T1000 (cell line): ENCODE measurements at places on chromosomes 13 and 19.

GRCh38 chr19:47726467-47726866 lies 13.2 kb downstream of the EHD2 start:
- no peak for DNase-seq

- DNase-seq, result no peak
These were observed 766.1 kb upstream of the GPC6 start for GRCh38 chr13:92460479-92460878.

- no peak for DNase-seq
These were observed 83.8 kb downstream of the RNASEH2B start for GRCh38 chr13:50993371-50993770.

GRCh38 chr13:102040812-102041211 lies 361.0 kb downstream of the FGF14 start:
- no peak for DNase-seq

- DNase-seq, result no peak
These were observed 1.5 kb downstream of the HS6ST3 start for GRCh38 chr13:96091164-96092117.

- no peak for DNase-seq
These were observed 540 bp upstream of the USE1 start for GRCh38 chr19:17214508-17215126.

DNA sequence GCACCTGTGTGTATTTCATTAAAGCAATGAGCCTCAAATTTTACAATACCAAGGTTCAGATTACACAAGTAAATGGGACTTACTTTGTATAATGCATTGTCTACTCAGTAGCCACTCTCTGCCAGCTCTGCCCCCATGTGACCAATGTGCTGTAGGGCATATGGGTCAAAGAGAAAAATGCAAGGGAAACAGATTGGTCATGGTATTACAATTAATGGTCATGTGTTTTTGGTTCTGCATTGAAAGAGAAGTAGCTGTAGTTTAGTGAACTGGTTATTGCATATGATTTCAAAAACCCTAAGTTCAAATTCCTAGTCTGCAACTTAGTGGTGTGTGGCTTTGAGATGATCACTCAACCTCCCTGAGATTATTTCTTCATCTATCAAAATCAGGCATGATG lies 545.4 kb downstream of the SUCLA2 start:
- DNase-seq, result no peak

- DNase-seq, result no peak
These were observed 842 bp downstream of the SIGLEC9 start for GRCh38 chr19:51125421-51126075.

- no peak for DNase-seq
These were observed 648.3 kb upstream of the SPRY2 start for GRCh38 chr13:80989241-80989640.

DNA sequence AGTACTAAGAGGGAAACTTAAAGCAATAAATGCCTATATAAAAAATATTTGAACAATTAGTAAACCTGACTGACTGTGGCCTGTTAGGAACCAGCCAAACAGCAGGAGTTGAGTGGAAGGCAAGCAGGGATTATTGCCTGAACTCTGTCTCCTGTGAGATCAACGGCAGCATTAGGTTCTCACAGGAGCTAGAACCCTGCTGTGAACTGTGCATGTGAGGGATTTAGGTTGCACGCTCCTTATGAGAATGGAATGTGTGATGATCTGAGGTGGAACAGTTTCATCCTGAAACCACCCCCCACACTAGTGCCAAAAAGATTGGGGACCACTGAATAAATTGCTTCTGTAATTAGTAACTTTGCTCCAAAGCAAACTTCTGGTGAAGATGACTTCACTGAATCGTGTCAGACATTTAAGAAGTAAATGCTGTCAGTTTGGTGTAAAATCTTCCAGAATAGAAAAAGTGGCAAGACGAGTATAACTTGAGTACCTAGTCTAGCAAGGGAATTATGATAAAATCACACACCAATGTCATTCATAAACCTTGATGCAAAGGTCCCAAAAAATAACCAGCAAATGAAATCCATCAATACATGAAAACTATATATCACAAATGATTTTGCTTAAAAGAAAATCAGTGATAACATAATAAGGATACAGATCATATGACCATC lies 53.8 kb downstream of the SLC6A16 start:
- no peak for DNase-seq

GRCh38 chr13:84946192-84946591 lies 853.0 kb downstream of the SLITRK6 start:
- no peak for DNase-seq

GRCh38 chr19:8866344-8866743 lies 34.2 kb downstream of the MBD3L1 start:
- no peak for DNase-seq

DNA sequence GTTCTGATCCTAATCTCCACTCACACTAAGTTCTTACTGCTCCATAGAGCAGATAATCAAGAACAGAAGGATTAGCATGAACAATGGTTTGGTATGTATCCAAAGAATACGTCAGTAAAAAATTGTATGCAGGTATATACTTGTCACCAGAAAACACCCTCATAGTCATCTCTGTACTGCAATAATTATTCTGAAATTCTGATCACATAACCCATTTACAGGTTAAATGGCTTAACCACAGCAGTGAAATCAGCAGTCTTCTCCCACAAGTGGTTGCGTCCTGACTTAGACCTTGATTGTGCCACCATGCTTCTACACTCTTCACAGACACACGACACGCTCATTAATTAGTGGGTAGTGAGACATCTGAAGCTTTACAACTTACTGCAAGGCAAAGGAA lies 50.9 kb downstream of the LNX2 start:
- DNase-seq, result no peak

GRCh38 chr19:50492303-50493052 lies 15.8 kb upstream of the GARIN5A start:
- no peak for DNase-seq

DNA sequence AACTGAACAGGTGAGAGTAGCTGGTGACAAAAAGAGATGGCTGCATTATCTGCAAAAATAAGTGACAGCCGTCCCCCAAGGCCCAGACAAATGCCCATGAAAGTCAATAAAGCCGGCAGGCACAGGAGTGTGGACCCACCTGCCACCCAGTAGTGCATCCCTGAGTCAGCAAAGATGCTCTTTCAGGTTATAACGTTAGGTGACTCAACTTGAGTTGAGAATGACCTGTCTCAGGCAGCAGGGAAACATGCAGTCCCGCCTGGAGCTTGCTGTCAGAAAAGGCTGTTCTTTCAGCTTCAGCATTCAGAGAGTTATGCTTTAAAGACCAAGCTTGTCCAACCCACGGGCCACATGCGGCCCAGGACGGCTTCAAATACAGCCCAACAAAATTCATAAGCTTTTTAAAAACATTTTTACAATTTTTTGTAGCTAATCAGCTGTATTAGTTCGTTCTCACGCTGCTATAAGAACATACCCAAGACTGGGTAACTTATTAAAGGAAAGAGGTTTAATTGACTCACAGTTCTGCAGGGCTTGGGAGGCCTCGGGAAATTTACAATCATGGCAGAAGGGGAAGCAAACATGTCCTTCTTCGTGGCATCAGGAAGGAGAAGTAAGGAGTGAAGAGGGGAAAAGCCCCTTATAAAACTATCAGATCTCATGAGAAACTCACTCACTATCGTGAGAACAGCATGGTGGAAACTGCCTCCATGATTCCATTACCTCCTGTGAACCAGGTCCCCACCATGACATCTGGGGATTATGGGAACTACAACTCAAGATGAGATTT lies 110.4 kb downstream of the RAB20 start:
- DNase-seq, result no peak

DNA sequence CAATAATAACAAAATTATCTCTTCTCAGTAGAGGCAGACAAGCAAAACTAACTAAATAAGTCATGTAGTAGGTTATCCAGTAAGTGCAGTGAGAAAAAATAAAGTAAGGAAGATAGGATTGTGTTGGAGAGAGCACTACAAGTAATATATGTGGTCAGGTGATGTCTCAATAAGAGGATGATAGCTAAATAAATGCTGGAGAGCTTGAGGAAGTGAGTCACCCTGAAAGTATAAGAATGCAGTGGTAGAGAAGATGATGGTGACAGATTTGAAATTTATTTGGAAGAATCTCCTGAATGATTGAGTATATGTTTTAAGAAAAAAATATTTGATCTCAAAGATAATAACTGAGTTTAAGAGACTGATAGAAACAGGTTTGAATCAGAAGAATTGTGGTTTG lies 152.2 kb upstream of the PRR20A start:
- DNase-seq, result no peak

GRCh38 chr13:63311587-63311986 lies 1895.9 kb upstream of the PCDH20 start:
- no peak for DNase-seq

DNA sequence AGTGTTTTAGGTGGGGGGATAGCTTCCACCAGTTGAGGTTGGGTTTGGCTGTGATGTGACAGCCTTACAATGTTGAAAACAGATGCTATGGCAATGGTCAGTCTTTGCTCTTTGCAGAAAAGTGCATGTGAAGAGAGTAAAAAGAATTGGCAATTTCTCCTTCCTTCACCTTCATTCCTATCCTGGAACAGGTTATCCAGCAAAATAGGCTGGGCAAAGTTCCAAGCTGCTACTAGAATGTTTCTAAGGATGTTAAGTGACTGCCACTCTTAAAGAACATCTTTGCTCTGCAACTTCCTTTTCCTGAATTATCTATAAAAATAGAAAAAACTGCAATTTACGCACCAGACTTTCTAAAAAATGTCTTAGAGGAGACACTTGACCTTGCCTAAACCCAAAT lies 50.1 kb upstream of the MYCBP2 start:
- DNase-seq, result no peak

- no peak for DNase-seq
These were observed 61.3 kb downstream of the CELF5 start for GRCh38 chr19:3285647-3286176.

GRCh38 chr19:6161271-6161850 lies 25.9 kb downstream of the ACSBG2 start:
- DNase-seq, result no peak

- DNase-seq, result no peak
These were observed 22.0 kb upstream of the LRRC4B start for GRCh38 chr19:50590191-50590590.

GRCh38 chr13:24894972-24895300 lies 131.0 kb downstream of the RNF17 start:
- DNase-seq, result no peak

DNA sequence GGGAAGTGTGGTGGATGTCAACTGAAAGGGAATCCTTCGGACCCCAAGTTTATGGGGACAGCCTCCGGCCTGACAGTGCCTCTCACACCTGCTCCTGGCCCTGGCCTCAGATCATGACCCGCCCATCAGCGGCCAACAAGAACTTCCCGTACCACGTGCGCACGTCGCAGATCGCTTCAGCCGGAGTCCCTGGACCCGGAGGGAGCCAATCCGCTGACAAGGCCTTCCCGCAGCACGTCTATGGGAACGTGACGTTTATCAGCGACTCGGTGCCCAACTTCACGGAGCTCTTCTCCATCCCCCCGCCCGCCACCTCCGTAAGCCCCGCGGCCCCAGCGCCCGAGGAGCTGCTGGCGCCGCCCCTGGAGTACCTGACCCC lies 2.0 kb upstream of the MEGF8 start:
- no peak for DNase-seq

GRCh38 chr13:103101901-103102300 lies 35.7 kb upstream of the SLC10A2 start:
- DNase-seq, result no peak

GRCh38 chr13:73261739-73262216 lies 203.0 kb downstream of the KLF5 start:
- DNase-seq, result no peak

GRCh38 chr19:53657778-53658177 lies 26.0 kb downstream of the DPRX start:
- DNase-seq, result no peak

DNA sequence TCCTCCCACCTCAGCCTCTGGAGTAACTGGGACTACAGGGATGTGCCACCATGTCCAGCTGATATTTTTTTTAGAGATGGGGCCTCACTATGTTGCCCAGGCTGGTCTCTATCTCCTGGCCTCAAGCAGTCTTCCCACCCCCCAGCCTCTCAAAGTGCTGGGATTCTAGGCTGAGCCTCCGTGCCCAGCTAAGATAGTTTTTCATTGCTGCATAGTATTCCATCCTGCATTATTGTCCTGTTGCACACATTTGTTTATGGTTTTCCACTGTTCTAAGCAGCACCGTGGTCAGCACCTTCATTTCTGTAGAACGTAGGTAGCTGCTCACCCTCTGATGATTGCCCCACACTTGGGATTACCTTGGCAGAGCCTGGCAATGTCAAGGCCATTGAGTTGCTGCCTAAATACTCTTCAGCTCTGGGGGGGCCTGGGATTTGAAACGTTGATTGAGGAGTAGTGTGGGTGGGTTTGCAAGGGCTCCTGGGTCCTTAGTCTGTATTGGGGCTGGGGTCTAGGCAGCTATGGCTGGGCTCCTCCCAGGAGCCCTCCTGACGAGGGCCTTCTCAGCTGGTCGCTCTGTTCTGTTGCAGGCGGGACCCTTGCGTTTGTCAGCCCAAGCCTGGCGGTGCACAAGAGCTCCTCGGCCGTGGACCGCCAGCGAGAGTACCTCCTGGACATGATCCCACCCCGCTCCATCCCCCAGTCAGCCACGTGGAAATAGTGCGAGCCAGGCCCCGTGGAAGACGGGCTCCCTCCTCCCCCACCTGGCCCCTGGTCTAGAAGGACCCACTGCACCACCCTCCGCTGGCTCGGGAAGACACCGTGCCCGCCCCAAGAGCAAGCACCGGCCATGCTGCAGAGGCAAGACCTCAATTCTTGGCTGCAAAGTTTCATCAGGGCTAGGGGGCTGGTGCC lies 10.3 kb downstream of the TSSK6 start:
- no peak for DNase-seq

- DNase-seq, result no peak
These were observed 80.3 kb upstream of the FLT1 start for GRCh38 chr13:28575200-28575599.

GRCh38 chr19:2618611-2619010 lies 83.9 kb downstream of the GNG7 start:
- DNase-seq, result peak; percentile 56

GRCh38 chr13:110713981-110714796 lies 689 bp downstream of the ING1 start:
- no peak for DNase-seq

DNA sequence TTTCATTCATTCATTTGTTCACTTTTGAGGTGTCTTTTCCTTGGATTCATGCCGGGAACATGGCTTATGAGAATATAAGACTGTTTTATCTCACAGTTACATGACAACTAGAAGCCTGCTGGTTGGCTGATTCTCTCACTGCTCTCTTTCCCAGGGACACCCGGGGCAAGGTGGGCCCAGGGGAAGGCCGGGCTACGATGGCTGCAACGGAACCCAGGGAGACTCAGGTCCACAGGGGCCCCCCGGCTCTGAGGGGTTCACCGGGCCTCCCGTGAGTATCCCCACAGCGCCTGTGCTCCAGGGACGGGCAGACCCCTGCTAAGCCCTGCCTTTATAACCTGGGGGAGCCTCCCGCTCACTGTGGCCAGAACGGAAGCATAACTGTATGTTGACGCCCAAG lies 121.2 kb downstream of the COL4A2 start:
- no peak for DNase-seq
